ENCODE measurements at places on chromosomes 6 and 20. TPM values are rescaled to one million over a fixed set of nuclear protein-coding genes. Genes with fewer than 3 reads are reported as not detected.

Gene EYS
- not detected for total RNA-seq

Gene PRDM1
- 1.5 TPM for total RNA-seq

Gene TRDN
- not detected for total RNA-seq

Gene NFS1
- total RNA-seq: 48.5 TPM

Gene REM1
- 0.32 TPM for total RNA-seq

Gene TRAM2
- 61.2 TPM for total RNA-seq

Gene PAX1
- total RNA-seq: not detected

Gene CST11
- not detected for total RNA-seq

Gene GPSM3
- 7.1 TPM for total RNA-seq

Gene PHF3
- total RNA-seq: 53.1 TPM

Gene RBM12
- total RNA-seq: 64.1 TPM
